Mononuclear cell (primary cell): ENCODE measurements at places on chromosomes 12 and 14. TPM values are rescaled to one million over a fixed set of nuclear protein-coding genes. Genes with fewer than 3 reads are reported as not detected.

ADCY6 gene
- 0.52 TPM for total RNA-seq

FGF6 gene
- total RNA-seq = not detected

SEC23A gene
- 110 TPM for total RNA-seq

FAM222A gene
- total RNA-seq = 1.0 TPM

CHURC1 gene
- total RNA-seq = 110 TPM

GARIN6 gene
- not detected for total RNA-seq

NPFF gene
- not detected for total RNA-seq

ERP27 gene
- 8.3 TPM for total RNA-seq

CDCA4 gene
- total RNA-seq = 31.2 TPM

ST8SIA1 gene
- 2.6 TPM for total RNA-seq

RAB2B gene
- 26.7 TPM for total RNA-seq

PLD4 gene
- 15.3 TPM for total RNA-seq

CLEC2A gene
- total RNA-seq = not detected

MYH6 gene
- total RNA-seq = not detected

RBM19 gene
- 33.8 TPM for total RNA-seq

PRH2 gene
- not detected for total RNA-seq

FBXO21 gene
- total RNA-seq = 92.8 TPM

DNAJC22 gene
- total RNA-seq = not detected

TOGARAM1 gene
- total RNA-seq = 19.1 TPM

GLIPR1L1 gene
- total RNA-seq = not detected

SLC17A8 gene
- not detected for total RNA-seq

CAPZA3 gene
- not detected for total RNA-seq

NYNRIN gene
- under 0.01 TPM for total RNA-seq

TMEM260 gene
- total RNA-seq = 11.4 TPM

RNASE3 gene
- total RNA-seq = 2.2 TPM

SSTR1 gene
- not detected for total RNA-seq

SCNN1A gene
- total RNA-seq = 1.2 TPM

GALNT8 gene
- 0.42 TPM for total RNA-seq

ASB2 gene
- total RNA-seq = 2.0 TPM

IFI27L2 gene
- 23.9 TPM for total RNA-seq

BICDL1 gene
- 60.9 TPM for total RNA-seq

GPR84 gene
- 49.4 TPM for total RNA-seq

SLCO1B1 gene
- total RNA-seq = not detected

AKAP6 gene
- 5.6 TPM for total RNA-seq

RFLNA gene
- total RNA-seq = 0.10 TPM
